Motor neuron (in vitro differentiated cells): ENCODE measurements at places on chromosomes 3 and 15.

- ATAC-seq, result no peak
Observed at GRCh38 chr3:11168881-11169805, 14.8 kb downstream of the HRH1 start.

GRCh38 chr3:14157951-14158350, 20.4 kb downstream of the XPC start:
- ATAC-seq, result no peak

DNA sequence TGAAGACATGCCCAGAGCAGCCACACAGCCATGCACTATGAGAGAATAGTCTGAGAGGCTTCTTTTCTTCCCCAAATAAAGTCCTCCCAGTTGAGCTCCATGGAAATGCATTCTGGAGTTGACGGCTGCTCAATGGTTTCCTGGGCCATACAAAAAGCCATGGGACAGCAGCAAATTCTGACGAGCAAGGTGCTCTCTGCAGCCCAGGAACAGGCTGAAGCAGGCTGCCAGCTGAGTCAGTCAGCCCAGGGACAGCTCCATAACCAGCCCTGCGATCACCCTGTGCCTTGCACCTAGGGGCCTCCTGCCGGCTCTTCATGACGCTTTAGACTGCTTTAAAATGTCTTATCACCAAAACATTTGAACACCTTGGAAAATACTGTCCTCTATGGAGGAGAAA, 256.3 kb upstream of the CHRNA7 start:
- no peak for ATAC-seq

GRCh38 chr3:52221563-52222318, 3.7 kb downstream of the TLR9 start:
- no peak for ATAC-seq

DNA sequence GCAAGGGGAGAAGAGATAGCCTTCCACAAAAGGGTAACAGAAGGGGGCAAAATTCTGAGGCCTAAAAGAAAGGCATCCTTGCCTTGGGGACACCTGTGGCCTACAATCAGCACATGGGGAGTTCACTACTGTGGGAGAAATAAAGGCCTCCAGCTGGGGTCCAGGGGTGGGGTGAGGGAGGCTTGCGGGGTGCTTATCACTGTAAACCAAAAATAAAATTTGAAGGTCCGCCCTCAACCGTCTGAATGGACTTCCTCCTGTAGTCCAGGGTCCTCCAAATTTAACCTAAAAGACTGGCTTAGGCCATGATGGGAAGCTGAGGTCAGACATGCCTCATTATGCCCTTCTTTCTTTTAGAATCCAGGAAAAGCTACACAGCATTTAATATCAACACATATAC, 2.1 kb upstream of the POLR2M start:
- no peak for ATAC-seq

DNA sequence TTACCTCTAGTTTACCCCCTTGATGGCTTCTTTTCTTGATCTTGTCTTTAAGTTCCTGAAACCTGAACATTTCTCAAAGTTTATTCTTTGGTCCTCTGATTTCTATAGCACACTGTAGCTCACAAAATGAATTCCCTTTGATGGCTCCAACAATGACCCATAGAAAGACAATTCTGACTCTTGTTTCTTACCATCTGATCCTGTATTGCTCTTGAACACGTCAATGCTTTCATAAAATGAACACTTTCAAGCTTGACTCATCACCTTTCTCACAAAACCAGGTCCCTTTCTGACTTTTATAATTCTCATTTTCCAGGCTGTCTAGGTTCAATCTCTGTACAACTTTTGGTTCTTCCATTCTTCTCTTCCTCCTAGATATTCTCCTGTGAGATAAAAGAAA, 5.7 kb upstream of the GAP43 start:
- ATAC-seq, result no peak

- no peak for ATAC-seq
Observed at GRCh38 chr15:88938802-88939485, 25.8 kb upstream of the MFGE8 start.

- ATAC-seq, result peak; percentile 97
Observed at GRCh38 chr3:149299938-149300801, 33.3 kb downstream of the TM4SF18 start.

DNA sequence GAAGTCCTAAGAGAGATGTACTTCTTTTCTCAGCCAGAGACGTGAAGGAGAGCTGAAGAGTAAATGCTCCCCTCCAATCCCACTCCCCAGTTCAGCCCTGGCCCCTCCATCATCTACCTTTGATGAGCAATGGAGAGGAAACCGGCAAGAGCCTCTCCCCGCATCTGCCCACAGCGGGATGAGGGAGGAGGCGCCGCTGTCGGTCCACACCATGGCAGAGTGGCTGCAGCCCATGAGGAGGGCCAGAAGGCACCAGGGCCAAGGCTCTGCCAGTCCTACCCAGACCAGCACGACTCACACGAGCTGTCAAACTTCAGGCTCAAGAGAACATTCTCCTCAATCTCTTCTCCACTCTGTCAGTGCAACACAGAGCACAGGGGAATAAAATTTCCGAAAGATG, 129.8 kb downstream of the OSBPL10 start:
- no peak for ATAC-seq
